Psoas muscle (tissue), 8 donors: ENCODE measurements at places on chromosomes 4 and X. TPM values are rescaled to one million over a fixed set of nuclear protein-coding genes. Genes with fewer than 3 reads are reported as not detected.

DNA sequence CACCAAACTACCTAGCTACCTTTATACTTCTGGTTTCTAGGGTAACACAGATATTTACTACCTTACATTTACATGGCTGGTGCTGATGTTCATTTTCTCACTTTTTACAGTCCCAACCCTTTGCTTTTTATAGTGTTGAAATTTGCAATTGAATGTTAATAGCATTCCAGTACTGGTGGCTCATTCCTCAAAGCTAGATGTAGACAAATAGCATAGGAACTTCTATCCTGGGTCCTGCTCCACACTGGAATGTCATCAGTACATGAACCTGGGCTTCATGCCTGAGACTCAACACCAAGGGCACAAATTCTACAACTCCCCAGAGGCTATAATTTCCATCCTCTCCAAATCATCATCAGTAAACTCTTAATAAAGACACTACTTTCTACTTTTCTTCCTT lies 10.3 kb upstream of the TRMT2B start:
- no peak for DNase-seq

GRCh38 chr4:158250321-158250720 lies 40.0 kb downstream of the TMEM144 start:
- DNase-seq: no peak

DNA sequence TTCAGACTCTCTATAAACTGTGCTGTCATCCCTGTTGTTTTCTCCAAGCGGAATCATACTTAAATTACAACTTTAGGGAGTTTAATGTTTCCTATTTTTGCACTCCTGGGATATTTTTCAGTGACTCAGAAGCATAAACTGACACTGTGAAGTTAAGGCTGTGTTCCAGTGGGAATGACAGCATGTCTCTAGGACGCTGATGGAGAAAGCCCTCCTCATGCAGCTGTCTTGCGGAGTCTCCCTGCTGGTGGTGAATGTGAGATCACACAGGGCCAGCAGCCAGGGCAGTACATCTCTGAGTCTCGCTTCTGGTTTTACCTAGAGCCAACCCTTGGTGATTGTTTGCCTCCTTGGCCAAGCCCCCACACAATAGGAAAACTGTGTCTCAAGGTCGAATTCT lies 53.3 kb downstream of the NFKB1 start:
- peak; percentile 78 for DNase-seq

RBMXL3 gene
- not detected for polyA plus RNA-seq

TCEAL7 gene
- polyA plus RNA-seq: 1.3 TPM

MAGIX gene
- polyA plus RNA-seq: 5.2 TPM
